NCI-H226 (cell line): ENCODE measurements at places on chromosomes 7 and 10.

GRCh38 chr7:84939888-84940287 is 247.0 kb downstream of the SEMA3D start:
- no peak for DNase-seq

DNA sequence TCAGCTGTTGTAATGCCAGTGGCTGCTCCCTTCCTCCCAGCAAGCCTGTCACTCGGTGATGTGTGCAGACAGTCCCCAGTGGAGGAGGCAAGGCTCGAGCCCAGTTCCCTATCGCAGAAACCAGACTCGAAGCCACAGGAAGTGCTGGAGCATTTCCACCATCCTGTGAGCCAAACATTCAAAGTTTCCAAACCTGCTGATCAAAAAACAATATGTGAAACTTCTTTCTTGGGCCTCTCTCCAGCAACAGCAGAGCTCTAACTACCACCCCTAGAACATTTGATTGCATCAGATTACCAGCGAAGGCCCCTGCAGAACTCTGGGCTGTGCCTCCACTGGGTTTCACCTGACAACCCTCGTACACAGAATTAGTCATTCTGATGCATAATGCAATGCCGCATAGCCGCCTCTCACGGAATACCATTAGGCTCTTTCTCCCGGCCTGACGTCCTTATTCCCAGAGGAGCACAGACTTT is 94.0 kb downstream of the ELMO1 start:
- DNase-seq = no peak

DNA sequence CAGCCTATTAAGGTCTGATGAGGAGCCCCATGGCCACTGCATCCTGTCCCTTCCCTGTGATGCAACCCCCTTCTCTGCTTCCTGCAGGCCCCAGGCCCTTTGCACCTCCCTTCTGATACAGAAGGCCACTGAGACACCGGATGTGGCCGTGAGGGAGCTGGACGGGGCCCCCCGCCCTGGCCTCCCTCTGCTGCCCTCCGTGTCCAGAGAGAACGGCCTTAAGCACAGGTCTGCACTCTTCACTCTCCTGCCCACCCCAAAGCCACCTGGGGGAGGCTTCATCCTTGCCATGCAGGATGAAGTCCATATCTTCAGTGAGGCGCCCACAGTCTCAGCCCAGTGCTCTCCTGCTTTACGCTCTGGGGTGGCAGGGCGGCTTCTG is 86.9 kb upstream of the GNA12 start:
- no peak for DNase-seq

GRCh38 chr7:108824840-108825580 is 255.3 kb downstream of the DNAJB9 start:
- DNase-seq = no peak

DNA sequence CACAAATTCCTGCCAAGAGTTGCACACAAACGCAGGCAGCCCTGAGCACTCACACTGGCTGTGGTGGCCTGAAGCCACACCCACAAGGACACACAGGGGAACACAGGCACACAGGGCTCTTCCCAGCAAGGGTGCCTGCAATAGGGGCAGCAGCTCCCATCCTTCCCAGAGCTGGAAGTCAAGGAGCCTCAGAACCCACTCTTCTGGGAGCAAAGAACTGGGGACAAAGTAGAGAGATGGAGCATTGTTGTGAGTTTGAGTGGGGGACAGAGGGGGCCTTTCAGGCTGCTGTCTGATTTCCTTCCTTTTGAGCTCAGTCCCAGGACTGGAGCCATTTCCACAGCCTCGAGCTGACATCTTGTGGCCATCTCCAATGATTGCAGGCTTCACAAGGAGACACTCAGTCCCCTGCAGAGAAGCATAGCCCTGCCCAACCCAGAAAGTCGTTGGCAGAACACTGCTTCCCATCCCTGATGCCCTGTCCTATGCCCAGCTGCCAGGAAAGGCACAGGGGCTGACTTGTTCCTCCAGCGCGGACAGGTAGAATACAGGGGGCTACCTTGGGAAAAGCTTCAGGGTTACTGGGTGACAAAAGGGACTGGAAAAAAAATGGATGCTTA is 34.4 kb upstream of the SLF2 start:
- DNase-seq = peak; percentile 42

DNA sequence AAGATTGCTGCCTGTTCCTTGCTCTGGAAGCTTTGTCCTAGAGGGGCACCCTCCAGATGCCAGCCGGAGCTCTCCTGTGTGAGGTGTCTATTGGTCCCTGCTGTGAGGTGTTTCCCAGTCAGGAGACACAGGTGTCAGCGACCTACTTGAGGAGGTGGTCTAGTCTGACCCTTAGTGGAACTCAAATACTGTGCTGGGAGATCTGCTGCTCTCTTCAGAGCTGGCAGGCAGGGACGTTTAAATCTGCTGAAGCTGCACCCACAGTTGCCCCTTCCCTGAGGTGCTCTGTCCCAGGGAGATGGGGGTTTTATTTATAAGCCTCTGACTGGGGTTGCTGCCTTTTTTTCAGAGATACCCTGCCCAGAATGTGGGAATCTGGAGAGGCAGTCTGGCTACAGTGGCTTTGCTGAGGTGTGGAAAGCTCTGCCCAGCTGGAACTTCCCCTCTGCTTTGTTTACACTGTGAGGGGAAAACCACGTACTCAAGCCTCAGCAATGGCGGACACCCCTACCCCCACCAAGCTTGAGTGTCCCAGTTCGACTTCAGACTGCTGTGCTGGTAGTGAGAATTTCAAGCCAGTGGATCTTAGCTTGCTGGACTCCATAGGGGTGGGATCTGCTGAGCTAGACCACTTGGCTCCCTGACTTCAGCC is 119.2 kb downstream of the PPP1R9A start:
- DNase-seq = no peak

DNA sequence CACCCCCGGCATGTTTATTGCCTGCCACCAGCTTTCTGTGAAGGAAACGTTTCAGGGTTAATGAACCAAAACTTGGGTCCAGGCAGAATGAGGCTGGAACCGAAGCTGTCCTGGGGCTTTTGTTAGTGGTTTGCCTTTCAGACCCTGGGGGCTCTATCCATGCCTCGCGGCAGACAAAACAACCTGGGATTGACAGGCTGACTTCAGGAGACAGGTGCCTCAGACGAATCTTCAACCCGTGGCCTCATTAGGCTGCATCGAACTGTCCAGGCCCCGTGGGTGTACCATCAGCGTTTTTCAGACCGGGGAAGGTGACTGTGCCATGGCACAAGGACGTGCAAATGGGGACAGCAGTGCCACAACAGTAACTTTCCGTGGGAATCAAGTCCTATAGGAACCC is 259.3 kb upstream of the SHH start:
- DNase-seq = no peak
